ENCODE measurements at places on chromosomes 6 and 20.

- DNase-seq = no peak
Measured at GRCh38 chr20:7943891-7944290, 3.6 kb upstream of the HAO1 start.

DNA sequence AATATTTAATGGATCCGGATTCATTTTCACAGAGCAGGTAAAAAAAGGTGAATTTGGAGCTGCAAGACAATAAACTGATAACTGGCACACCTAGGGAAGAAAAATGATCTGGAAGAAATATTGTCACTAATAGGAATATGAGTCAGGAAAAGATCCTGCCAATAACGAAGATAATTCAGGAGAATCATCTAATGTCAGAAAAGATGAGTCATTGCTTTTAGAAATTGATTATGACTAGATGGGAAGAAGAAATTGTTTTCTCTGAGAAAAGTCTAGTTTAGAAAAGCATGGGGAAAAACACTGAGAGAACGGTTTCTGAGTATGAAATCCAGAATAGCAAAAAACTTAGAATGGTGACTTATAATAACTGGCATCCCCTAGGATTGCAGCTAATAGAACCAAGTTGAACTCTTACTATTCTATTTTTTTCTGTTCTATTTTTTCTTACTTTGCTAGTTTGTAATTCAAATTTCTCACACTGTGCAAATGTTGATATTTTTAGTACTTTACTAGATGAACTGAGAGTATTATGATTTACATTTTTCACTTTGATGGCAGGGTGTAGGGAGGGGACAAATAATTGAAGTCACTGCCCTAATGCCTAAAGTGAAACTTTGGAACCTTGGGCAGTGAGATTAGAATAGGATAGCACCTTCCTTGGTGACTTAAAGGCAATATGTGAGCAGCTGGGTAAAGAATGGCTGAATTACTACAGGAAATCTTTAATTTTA lies 38.2 kb upstream of the SUPT3H start:
- no peak for DNase-seq

- no peak for DNase-seq
Measured at GRCh38 chr6:143180826-143181225, 120.1 kb downstream of the AIG1 start.

DNA sequence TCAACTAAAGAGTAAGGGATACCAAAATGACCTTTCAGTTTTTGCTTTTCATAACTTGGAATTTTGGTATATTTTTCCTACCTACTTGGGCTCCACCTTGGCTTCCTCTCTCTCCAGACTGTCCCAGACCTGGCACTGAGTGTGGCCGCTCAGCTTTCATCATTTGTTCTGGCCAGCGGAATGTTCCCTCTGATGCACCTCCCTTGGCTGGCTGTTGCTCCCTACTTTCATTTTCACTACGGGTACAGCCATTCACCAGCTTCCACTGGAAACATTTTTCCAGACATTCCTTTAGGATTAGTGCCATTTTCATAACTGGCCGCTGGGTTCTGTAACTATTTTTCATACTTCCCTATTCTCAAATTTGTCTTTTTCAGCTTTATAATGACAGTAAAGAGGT lies 487.4 kb downstream of the TENT5A start:
- no peak for DNase-seq

GRCh38 chr20:52972965-52973819 lies 1.0 kb downstream of the TSHZ2 start:
- DNase-seq = no peak

GRCh38 chr6:166744223-166745134 lies 117.4 kb upstream of the RPS6KA2 start:
- no peak for DNase-seq

GRCh38 chr20:25083773-25084625 lies 2.1 kb upstream of the VSX1 start:
- DNase-seq = no peak
